ENCODE measurements at places on chromosomes 7 and 10.

DNA sequence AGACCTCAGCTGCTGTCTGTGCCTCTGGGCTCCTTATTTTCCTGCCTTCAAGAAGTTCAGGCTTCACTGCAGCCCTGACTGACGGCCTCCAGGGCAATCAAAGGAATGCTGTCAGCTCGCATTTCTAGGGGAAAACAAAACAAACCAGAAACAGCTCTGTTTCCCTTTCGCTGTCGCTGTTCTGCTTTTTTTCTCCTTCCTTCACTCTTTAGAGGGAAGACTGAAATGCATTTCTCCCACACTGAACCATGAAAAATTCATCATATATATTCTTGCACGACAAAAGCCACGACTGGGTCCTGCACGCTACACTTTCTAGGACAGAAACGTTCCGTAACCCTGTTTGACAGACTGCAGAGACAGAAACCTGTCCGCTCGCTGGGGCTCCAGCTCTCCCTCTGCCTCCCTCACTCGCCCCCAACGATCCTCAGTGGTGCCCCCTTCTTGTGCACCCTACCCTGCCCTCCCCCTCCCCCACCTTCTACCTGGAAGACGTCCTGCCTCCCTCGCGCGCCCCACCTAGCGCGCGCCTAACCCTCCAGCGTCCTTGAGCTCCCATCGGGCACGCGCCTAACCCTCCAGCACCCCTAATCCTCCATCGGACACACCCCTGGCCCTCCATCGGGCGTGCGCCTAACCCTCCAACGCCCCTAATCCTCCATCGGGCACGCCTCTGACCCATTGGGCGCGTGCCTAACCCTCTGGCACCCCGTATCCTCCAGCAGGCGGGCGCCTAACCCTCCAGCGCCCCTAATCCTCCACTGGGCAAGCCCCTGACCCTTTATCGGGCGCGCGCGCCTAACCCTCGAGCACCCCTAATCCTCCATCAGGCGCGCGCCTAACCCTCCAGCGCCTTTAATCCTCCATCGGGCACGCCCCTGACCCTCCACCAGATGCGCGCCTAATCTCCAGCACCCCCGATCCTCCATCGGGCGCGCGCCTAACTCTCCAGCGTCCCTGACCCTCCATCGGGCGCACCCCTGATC lies 37.1 kb downstream of the SVOPL start:
- peak; percentile 81 for DNase-seq

DNA sequence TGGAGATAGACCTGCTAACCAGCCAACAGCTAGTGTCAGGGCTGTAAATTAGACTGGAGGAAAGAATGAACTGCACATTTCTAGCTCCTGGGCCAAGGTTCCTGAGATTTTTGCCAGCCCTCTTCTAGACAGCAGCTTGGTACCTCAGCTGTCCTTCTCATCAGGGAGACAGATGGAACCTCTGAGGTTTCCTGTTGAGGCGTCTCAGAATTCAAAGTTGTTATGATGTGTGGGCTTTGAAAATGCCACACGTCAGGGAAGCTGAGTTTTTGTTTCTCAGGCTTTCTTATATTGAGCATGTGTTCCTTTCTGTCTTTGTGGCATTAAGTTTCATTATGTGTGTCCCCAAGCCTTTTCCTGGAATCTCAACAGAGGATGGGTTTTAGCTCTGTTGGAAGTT lies 736.6 kb downstream of the AUTS2 start:
- no peak for DNase-seq

GRCh38 chr10:14736600-14737081 lies 38.1 kb downstream of the FAM107B start:
- peak; percentile 83 for DNase-seq

GRCh38 chr10:57979491-57979890 lies 288.2 kb downstream of the IPMK start:
- DNase-seq: no peak

- DNase-seq: no peak
These were observed 114.7 kb downstream of the MYO3A start for GRCh38 chr10:26048756-26049155.

GRCh38 chr7:7769710-7770627 lies 51.6 kb upstream of the RPA3 start:
- DNase-seq: no peak

DNA sequence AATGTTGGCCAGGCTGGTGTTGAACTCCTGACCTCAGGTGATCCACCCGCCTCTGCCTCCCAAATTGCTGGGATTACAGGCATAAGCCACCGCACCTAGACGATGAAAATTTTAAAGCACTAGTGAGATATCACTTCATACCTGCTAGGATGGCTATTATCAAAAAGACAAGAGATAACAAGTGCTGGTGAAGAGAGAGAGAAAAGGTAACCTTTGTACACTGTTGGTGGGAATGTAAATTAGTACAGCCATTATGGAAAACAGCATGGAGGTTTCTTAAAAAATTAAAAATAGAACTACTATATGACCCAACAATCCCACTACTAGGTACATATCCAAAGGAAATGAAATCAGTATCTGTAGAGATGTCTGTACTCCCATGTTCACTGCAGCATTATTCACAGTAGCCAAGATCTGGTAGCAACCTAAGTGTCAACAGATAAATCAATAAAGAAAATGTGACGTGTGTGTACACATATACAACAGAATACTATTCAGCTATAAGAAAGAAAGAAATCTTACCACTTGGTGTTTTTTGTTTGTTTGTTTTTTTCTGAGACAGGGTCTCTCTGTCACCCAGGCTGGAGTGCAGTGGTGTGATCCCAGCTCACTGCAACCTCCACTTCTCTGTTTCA lies 12.5 kb downstream of the MMS19 start:
- no peak for DNase-seq

Data from eye (tissue), 1 donor.